ENCODE measurements at places on chromosomes 12 and 14.

GRCh38 chr12:130868412-130868811 is 3.5 kb upstream of the RAN start:
- DNase-seq = peak; percentile 52

GRCh38 chr14:85442996-85443395 is 86.9 kb upstream of the FLRT2 start:
- DNase-seq = no peak

- DNase-seq = no peak
Observed at GRCh38 chr14:52000019-52000582, 10.8 kb downstream of the RTRAF start.

DNA sequence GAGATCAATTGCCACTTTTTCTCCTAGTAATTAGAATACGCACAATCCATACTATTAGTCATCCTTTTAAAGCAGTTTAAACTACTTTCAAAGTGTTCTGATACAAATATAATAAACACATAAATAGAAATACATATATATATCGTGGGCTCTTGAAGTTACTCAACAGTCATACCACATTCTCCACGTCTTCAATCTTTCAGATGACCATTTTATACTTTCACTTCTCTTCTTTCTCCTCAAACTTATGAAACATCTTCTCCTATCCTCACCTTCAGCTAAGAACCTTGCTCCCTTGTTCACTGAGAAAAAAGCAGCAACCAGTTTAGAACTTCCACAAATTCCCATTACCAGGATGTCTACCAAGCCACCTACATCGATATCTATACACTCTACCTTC is 19.2 kb downstream of the CEP290 start:
- no peak for DNase-seq

GRCh38 chr12:27187697-27188096 is 56.4 kb upstream of the STK38L start:
- DNase-seq = no peak

DNA sequence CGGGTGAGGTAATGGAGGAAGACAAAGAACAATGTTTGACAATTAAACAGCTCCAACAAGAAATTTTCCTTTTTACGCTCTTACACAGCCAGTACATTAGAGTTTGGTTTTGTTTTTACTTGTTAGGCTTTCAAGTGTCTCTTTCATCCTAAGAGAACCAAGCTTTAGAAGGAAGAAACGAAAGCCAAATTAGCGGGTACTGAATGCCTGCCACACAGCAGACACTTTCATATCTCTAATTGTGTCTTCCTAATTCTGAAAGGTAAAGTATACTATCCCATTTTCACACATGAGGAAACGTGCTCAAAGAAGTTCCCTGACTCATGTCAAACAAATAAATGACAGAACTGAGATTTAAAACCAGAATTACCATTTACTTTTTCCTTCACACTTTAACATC is 65.0 kb downstream of the CDK17 start:
- no peak for DNase-seq

- DNase-seq = no peak
Observed at GRCh38 chr12:3698218-3698974, 54.5 kb downstream of the CRACR2A start.

GRCh38 chr14:78403278-78403815 is 233.2 kb downstream of the NRXN3 start:
- no peak for DNase-seq

DNA sequence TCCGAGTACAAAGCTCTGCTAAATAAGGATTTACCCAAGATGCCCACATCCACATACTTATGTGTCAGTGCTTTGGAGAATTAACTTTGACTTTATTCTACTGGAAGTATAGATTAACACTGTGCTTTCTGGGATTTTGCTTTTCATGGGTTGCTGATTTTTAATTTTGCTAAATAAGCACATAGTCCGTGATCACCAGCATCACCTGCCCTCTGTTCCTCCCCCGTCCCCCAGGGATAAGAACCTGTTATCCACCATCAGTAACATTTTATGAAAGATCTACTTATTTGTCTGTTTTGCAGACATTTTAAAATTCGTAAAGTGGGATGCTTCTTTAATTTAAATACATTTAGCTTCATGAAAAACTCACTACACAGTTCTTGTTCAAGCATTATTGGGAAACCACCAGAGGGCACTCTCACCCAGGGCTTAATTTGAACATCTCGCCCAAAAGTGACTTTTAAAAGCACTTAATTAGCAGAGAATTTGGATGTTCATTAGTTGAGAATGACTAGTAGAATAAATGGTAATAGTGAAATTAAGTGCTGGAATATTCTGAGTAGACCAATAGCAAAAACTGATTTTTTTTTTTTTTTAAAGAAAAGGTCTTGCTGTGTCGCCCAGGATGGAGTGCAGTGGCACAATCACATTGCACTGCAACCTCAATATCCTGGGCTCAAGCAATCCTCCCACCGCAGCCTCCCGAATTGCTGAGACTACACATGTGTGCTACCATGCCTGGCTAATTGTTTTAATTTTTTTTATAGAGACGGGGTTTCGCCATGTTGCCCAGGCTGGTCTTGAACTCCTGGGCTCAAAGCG is 35.7 kb downstream of the MRPL42 start:
- DNase-seq = peak; percentile 74

GRCh38 chr12:98819821-98820404 is 174.8 kb downstream of the APAF1 start:
- DNase-seq = no peak

GRCh38 chr14:68735856-68736255 is 57.0 kb downstream of the ZFP36L1 start:
- no peak for DNase-seq

DNA sequence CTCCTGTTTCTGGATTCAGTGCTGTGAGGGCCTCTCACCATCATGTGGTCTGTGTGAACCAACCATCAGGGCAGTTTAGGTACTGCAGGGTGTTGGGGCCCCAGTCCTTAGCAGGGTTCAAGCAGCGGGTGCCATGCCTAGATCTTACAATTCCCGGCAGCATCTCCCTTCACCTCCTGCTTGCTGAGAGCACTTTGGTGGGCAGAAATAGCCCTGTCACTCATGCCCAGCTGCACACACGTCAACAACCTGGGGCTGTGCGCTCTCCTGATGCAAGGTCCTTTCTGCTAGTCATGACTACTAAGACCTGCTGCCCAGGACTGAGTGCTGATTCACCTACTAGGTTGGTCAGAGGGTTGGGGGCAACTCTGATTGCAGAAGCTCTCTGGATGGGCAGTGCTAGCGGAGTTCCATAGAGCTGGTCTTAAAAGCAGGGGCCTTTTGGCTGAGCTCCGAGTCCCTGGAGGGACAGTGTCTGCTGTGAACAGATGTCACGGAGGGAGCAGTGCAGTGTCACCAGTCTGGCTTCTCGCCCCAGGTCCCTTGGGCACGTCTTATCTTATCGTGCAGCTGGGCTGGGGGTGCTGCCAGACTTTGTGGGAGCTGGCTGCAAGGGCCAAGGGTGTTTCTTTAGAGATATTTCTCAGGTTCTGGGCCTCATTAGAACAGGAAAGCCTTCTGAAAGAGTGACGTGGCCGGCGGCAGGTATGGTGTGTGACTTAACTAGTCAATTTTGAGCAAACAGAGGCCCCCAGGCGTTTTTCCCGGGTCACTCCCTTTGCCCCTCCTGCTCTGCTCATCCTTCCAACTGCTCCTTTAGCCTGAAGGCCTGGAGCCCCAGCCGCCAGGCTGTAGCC is 71.8 kb downstream of the NINJ2 start:
- no peak for DNase-seq

GRCh38 chr12:77549383-77550128 is 281.1 kb upstream of the NAV3 start:
- no peak for DNase-seq

DNA sequence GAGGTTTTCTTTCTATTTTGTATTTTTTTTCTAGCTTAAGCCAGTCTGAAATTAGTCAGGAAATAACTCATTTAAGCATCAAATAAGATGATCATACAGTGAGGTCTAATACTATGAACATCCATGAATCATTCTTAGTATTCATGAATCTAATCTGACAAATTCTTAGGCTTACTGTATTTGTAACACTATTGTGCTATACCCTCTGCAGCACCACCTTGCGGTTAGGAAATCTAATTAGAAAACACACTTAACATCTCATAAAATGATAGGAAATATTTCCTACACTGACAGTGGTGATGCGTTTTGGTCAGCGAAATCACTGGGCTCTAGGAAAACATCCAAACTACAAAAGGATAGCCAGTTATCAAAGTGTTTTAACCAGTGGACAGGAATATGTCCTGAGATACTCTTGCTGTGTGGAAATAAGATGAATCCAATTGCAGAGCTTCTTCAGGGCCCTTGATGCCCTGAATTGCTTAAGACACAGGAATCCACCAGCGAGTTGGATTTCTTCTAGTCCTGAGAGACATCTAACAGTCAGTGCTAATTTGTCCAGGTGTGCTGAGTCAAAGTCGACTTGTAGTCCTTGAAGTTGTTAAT is 109.3 kb upstream of the MYF6 start:
- no peak for DNase-seq

- DNase-seq = no peak
Observed at GRCh38 chr14:69408331-69408960, 10.0 kb downstream of the SLC39A9 start.

- no peak for DNase-seq
Observed at GRCh38 chr12:109830718-109831117, 2.5 kb downstream of the TRPV4 start.

GRCh38 chr12:68175557-68176061 is 16.1 kb upstream of the IFNG start:
- DNase-seq = peak; percentile 83

- DNase-seq = no peak
Observed at GRCh38 chr12:27998658-27999057, 26.1 kb upstream of the PTHLH start.

DNA sequence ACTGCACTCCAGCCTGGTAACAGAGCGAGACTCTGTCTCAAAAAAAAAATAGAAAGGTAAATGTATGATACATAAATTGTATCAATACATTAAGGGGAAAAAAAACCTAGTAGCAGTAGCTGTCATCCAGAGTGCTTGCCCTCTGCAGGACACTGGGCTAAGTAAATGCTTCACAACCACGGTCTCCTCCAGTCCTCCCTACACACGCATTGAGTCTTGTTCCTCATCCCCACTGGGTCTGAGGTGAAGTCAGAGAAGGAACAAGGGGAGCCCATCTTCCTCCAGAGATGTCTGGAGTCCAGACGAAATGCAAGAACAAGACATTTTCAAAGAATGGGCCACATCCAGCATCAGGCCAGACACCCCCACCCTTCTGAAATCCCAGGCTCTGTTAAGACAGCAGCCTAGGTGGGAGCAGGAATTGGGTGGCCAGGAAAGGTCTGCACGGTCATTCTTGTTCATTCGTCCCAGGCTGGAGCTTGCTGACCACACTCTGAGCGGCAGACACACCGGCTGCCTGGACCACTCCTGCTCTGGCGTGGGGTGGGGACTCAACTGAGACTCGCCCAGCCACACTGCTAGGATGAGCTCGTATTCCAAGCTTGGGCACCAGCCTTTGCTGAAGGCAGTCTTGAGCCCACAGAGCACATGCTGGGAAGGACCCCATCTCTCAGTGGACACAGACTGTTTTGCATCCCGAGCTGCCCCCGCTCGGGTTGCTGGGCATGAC is 45.5 kb downstream of the CHGA start:
- DNase-seq = no peak

- DNase-seq = no peak
Observed at GRCh38 chr12:23906329-23906728, 43.1 kb downstream of the SOX5 start.

DNA sequence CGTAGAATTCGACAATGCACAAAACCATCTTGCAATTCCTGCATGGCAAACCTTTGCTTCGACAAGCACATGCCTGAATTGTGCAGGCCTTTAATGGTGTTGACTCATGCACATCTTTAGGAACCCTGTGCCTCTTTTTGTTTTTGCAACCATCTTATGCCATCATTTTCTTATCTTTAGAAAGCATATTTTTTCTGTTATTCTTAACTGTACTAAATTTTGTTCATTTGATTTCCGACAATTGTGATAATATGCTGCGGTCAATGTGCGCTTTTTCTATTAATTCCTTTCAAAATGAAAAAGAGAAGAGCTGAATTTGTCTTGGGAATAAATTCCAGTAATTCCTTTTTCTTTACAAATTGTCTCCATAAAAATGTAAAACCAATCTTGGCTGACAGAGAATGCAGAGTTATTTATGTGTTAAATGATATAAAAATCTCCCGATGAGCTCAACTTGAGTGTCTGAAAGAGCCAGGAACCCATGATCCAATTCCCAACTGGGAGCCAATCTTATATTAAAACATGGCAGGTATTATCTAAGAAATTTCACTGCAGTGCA is 20.1 kb upstream of the CDK17 start:
- no peak for DNase-seq

GRCh38 chr14:22886500-22887259 is 3.7 kb downstream of the REM2 start:
- peak; percentile 87 for DNase-seq

DNA sequence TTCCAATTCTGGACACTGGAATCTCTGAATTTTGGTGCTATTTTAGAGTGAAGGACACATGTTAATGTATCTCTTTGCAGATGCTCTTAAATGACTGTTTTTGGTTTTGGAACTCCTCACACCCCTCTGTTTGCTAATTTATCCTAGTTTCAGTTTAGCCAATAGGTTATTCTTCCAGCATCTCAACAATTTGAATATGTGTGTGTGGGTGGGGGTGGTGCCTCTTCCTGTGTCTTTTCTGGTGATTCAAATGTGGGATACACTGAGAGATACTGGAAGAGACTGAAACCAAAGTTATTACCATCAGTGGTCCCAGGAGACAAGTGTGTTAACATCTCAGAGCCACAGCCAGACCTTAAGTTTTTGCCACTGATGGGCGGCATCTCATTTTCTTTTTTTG is 1317.4 kb upstream of the TMEM132C start:
- DNase-seq = no peak

GRCh38 chr12:26143291-26143690 is 18.5 kb upstream of the BHLHE41 start:
- DNase-seq = no peak

GRCh38 chr12:40393026-40393425 is 168.2 kb downstream of the LRRK2 start:
- DNase-seq = no peak

GRCh38 chr12:117192057-117192456 is 1.8 kb upstream of the FBXO21 start:
- no peak for DNase-seq

DNA sequence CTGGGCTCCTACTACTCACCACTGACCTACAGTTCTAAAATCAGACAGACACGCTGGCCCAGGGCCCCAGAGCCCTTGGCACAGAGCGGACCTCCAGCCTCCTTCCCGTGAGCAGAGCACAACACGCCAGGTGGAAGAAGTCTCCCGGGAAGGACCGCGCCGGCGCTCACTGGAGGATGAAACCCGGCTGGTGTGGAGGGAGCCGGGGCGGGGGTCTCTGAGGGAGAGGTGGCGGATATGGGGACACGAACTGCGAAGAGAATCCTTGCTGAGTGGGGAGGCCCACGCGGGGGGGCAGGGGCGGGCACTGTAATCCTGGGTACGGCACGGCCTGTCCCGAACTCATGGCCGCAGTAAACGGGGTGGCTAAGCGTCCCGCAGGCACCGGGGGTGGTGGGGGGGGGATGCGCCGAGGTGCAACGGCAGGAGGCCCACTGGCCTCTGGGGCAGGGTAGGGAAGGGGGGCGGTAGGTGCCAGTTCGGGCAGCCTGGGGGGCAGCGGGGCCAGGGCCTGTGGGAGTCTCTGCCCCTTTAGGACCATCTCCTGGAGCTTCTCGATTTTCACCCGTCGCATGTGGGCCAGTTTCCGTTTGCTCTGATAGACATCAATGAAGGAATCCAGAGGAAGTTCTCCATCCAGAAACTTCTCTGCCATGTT is 28.8 kb downstream of the VPS37B start:
- DNase-seq = no peak

GRCh38 chr12:24198936-24199671 is 249.6 kb upstream of the SOX5 start:
- DNase-seq = no peak

GRCh38 chr12:95328708-95329107 is 111.1 kb downstream of the VEZT start:
- DNase-seq = no peak
